T-helper 17 cell (primary cell): ENCODE measurements at places on chromosomes 6 and 20.

- no peak for DNase-seq
Measured at GRCh38 chr6:142051404-142051803, 81.3 kb upstream of the GJE1 start.

DNA sequence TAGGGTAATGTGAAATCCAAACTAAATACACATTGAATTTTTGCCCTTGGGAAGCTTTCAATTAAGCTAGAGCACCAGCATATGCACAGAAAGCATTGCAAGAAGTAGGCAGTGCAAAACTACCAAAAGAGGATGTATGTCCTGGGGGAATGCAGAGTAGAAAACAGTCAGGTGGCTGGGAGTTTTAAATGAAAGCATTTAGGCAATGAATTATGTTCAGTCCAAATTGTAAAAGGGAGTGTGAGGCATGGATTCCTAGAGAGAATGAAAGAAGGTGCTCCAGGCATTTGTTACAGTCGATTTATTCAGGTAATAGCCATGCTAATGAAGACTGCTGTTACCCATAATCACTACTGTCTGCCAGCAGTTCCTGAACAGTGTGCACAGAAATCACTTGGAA is 604.1 kb upstream of the POU3F2 start:
- DNase-seq = no peak

DNA sequence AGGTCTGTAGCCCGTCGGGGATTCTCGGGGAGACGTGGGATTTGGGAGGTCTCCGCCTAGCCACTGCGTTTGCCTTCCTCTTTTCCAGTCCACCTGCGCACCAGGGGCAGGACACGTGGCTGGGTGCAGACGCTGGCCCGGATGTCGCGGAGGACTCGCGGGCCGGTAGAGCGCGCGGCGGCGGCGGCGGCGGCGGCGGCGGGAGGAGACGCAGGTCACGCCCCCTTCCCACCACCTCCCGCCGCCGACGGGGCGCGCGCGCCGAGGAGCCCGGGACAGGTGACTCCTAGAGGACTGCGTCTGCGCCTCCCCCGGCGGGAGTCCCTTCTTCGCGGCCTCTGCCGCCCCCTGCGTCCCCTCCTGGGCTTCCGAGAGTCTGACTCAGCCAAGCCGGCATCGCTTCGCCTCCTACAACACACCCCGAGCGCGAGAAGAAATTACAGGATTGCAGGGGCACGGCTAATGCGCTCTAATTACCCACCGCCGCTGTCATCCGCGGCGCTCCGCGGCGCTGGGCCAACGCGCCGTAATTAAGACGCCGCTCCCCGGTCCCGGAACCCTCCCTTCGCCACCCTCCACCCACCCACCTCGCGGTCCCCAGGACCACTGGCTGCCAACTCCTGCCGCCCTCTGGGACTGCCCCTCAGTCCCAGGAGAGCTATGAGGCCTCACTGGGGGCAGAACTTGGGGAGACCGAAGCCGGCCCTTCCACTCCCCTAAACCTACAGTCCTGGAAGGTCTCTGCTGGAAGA is 124.5 kb downstream of the MRPL14 start:
- DNase-seq = peak; percentile 25

GRCh38 chr20:17969278-17969883 is 563 bp downstream of the MGME1 start:
- no peak for DNase-seq

GRCh38 chr6:92024881-92025280 is 1394.5 kb downstream of the EPHA7 start:
- DNase-seq = no peak

DNA sequence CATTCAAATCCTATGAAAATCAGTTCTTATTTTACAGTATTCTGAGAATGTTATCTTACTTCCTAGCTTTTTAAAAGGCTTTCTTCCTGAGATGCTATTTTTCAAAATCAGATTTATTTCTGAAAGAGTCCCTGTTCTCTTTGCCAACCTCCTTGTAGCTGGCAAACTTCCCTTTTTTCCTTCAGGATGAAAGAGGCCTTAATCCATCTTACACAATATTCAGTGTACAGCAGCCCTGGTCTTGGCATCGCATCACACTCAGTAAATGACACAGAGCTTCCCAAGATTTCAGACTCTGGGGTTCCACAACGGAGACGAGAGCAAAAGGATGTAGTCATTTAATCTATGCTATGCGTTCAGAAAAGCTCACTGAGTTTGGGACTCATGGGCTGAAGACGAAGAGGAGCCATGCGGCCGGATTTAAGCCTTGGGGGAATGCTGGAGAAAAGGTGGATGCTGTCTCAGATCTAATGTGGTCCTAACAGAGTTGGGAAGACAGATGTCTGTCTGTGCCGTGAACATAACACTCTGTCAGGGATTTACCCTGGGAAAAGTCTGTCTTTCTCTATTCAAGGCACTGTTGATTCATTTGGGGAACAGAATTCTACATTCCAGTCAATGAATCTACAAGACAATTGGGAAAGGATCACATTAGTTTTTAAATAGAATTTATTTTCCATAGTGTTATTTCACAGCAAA is 616.4 kb upstream of the AGPAT4 start:
- no peak for DNase-seq

GRCh38 chr6:87721311-87721710 is 19.3 kb upstream of the AKIRIN2 start:
- DNase-seq = no peak

DNA sequence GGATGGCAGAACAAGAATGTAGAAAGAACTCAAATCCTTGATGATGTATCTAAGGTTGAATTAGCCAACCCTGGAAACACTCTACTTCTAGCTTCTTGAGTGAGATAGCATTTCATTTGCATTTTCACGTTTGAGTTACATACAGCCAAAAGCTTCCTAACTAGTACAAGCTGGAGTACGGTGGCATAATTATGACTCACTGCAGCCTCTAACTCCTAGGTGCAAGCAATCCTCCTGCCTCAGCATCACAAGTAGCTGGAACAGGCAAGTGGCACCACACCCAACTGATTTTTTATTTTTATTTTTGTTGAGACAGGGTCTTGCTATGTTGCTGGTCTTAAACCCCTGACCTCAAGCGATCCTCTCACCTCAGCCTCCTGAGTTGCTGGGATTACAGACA is 36.5 kb upstream of the STK35 start:
- DNase-seq = no peak

DNA sequence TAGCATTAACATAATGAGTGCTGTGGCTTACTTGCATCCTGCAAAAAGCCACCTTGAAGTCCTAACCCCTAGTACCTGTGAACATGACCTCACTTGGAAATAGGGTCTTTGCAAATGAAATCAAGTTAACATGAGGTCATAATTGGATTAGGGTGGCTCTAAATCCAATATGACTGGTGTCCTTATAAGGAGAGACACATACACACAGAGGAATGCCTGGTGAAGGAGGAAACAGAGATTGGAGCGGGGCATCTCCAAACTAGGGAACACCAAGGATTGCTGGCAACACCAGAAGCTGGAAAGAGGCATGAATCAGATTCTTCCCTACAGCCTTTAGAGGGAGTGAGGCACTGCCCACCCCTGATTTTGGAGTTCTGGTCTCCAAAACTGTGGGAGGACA is 17.6 kb upstream of the RPS6KA2 start:
- no peak for DNase-seq

DNA sequence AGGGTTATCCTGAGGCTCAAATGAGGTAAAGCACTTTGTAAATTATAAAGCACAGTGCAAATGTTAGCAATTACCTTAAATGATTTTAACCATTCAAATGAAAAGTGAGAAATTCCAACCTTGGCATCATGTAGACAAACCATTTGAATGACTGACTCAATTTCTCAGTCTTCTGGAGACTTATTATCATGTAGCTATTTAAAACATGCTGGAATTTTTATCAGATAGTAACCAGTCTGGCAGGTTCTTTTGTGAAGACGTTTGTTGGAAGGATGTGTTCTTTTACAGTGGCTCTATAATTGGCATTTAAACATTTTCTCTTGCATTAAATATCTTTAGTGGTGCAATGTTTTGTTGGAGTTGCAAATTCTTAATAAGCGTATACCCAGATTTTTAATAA is 386.6 kb downstream of the NKAIN2 start:
- no peak for DNase-seq

DNA sequence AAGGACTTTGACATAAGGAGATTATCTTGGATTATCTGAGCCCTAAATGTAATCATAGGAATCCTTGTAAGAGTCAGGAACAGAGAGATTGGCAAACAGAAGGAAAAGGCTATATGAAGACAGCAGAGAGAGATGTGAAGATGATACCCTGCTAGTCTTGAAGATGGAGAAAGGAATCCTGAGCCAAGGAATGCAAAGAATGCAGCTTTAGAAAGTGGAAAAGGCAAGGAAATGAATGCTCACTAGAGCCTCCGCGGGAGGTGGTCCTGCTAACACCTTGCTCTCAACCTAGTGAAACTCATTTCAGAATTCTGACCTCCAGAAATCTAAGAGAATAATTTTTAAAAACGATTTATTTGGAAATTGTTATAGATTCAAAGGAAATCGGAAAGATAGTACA is 117.1 kb downstream of the TBXT start:
- DNase-seq = no peak

DNA sequence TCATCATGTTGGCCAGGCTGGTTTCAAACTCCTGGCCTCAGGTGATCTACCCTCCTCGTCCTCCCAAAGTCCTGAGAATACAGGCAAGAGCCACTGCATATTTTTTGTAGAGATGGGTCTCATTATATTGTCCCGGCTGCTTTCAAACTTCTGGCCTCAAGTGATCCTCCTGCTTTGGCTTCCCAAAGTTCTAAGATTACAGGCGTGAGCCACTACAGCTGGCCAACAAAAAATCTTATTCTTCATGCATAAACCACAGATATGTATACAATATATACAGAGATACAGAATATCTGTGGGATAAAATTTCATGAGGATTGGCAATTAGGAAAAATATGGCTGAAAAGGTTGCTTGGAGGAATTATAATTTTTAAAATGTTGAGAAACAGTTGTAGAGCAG is 49.9 kb downstream of the SLC35A1 start:
- DNase-seq = no peak

DNA sequence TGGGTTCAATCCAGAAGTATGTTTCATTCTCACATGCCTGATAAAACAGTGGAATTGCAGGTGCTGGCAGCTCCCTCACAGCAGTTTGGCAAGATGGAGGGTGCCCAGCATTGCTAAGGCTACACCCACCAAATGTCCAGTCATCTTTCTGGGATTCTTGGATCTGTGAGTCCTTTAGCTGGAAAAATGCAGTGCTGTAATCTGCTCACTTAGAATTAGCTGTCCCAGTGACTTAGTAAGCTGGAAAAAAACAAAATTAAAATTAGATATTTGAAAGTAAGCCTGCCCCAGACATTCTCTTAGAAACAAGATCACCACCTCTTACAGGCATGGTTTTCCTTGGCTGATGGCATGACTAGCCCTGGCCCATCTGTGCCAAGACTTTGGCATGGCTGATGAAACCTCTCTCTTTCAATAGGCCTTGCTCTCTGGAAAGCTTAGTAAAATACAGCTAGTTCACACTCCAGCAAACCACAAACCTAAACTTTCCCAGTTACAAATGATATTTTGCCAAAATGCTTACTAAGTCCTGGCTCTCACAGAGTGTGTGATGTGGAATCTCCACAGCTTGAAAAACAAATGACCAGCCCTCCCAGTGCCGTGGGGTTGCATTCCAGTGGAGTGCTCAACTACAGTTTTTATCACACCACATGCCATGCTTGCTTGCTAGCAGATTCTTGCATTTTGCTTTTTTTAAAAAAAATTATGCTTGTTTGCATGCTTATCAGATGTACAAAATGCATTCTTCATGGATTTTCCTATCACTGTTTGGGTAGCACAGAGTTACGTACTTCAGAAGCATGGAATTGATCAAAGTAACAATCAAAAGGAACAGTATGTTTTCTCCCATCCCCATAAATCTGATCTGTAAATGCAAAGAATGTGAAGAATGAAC is 261.5 kb downstream of the EYA4 start:
- DNase-seq = no peak

GRCh38 chr20:17709361-17710293 is 9.9 kb downstream of the BANF2 start:
- no peak for DNase-seq

- DNase-seq = no peak
Measured at GRCh38 chr6:116447496-116448011, 13.6 kb upstream of the CALHM6 start.

DNA sequence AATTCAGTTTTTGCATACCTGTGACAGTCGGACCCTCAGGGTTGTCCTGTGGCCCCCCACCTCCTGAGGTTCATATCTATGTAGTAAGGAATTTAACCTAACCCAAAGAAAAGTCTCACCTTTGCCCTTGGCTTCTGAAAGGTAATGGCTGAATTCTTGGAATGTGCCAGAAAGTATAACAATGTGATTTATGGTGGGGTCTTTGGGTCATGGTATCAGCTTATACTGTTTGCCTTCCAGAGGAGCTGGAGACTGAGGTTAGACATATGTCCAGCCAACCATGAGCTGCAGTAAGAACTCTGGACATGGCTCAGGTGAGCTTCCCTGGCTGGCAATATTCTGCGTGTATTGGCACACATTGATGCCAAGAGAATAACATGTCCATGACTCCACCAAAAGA is 26.9 kb downstream of the DDX43 start:
- no peak for DNase-seq

DNA sequence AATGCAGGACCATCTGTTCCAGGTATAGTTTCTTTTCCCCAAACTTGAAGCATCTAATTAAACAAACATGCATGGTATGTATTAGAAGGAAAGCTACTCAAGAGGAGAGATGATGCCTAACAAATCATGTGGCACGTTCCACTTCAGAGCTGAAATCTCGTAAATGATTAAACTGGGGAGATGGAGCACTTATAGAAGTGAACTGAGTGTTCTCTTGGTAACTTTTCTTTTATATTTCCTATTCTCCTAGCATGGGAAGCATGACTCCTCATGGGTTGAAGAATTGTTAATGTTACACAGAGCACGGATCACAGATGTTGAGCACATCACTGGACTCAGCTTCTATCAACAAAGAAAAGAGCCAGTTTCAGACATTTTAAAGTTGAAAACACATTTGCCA is 61.1 kb downstream of the CCN2 start:
- DNase-seq = no peak

GRCh38 chr6:168514216-168514615 is 73.2 kb downstream of the SMOC2 start:
- no peak for DNase-seq

- DNase-seq = no peak
Measured at GRCh38 chr6:80094017-80094416, 12.5 kb upstream of the BCKDHB start.

DNA sequence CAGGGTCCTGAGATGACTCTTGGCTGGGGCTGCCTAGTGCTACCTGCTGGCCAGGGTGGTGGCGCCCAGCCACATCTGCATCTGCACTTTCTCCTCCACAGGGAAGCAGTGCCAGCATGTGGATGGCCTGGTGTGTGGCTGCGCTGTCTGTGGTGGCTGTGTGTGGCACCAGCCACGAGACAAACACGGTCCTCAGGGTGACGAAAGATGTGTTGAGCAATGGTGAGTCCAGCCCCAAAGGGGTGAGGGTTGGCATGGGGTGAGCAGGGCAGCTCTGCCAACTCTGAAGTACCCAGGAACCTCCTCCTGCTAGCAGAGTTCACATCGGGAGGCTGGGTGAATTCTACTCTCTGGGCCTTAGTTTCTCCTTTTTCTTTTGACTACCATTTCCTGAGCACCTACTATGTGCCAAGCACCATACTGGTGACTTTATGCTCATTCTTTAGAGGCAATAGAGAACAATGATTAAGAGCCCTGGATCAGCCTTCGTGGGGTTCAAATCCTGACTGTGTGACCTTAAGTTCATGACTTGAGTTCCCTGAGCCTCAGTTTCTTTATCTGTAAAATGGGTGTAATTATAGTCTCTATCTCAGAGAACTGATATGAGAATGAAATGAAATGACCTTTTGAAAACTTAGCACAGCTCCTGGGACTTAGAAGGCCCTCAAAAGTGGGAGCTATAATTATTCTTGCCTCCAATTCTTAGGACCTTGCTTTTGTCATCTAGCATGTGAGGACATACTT is 2.1 kb downstream of the BPIFB4 start:
- no peak for DNase-seq
